Activated T-cell treated with anti-CD3 and anti-CD28 coated beads, Interleukin-2, amount 50 U/mL, for 48 hours (primary cell): ENCODE measurements at places on chromosomes 4 and X.

DNA sequence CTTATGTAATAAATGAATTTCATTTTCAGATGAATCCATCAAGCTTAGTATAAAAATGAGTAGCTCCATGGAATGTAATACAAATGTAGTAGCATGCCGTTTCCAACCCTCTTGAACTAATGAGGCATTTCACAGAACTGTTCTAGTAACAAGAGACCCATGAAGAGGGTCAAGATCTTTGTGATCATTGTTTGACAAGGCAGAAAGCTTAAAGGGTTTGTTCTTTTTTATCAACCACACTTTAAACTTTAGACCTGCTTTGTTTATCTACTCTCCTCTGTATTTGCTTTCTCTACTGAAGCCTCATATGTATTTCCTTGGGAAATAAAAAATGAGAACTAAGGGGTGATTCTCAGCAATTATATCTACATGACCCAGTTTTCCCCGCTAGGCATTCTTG lies 513.9 kb downstream of the ARAP2 start:
- DNase-seq, result no peak

DNA sequence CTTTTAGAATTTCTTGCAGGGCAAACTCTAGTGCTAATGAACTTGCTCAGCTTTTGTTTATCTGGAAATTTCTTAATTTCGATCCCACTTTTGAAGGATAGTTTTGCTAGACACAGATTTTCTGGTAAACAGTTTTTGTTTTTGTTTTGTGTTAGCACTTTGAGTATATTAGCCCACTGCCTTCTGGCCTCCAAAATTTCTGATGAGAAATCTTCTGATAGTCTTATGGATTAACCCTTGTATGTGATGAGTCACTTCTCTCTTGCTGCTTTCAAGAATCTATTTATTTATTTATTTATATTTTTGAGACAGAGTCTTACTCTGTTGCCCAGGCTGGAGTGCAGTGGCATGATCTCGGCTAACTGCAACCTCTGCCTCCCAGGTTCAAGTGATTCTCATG lies 27.0 kb upstream of the GIMD1 start:
- DNase-seq, result no peak

GRCh38 chr4:26820346-26820745 lies 40.3 kb upstream of the STIM2 start:
- DNase-seq, result no peak

DNA sequence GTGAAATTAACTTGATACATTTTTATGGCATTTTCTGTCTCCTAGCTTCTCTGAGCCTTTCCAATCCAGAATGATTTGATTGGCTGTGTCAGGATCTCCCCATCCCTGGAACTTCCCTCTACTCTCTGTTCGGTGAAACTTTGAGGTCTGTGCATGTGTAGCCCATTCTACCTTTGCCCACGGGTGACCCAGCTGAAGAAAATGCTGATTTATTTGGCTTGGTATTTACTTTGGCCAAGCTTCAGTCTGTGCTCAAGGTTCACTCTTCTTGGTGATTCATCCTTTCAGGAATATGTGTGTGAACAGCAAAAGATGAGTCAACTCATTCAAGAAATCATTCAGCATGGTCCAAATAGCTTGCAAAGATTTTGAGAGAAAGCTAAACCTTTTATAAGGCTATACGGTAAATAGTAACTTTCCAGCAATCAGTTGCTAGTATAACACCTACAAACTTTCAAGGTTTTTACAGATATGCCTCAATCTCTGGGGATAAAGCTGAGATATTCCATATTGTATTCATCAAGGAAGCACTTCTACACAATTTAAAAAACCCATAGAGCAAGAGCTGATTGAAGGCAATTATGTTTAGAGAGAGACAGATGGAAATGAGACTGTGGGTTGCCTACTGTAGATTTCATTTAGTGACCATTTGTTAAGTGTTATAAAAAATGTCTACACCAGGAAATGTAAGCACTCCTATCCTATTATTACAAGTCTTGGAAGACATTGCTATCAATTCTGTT lies 233.9 kb upstream of the CXXC4 start:
- DNase-seq, result no peak

DNA sequence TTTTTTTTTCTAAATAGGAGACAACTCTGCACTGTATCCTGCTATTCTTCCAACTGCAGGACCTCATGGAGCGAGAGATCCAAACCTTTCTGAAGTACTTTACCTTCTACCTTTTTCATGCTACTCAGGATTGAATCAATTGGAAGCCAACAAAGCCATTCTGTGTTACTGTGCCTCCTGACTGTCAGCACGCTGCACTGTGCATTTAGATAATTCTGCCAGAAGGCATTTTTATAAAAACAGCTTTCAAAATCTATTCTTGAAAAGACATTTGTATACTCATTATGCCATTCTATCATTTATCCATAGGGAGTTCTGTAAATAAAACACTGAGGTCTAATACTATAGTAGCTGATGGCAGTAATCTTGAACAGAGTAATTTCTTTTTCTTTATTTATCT lies 142.8 kb downstream of the SLIT2 start:
- DNase-seq, result no peak

DNA sequence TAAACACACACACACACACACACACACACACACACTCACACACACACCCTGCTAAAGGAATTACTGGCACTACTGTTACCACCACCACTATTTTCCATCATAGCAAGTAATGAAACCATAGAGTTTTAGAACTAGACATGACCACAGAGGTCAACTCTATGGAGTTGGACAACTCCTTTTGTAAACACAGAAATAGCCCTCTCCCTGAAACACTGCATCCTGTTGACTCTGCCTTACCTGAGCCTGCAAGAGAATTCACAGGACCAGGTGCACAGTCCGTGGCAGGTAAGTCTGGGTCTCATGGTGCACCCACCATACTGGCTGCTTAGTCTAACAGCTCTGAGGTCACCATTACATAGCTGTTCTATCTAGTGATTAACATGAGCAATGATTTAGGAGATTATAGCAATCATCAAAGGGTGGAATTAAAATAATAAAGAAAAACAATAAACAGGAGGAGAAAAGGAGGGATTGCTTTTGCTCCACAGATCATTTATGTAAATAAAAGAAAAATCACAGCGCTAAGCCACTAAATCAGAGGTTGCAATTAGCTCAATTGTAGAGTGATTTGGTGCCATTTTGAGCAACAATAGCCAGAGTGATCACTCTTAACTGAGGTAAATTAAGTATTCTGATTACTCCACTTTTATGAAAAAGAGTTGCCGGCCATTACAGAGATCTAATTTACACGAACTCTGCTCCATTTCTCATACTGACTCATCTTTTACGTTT lies 340.0 kb upstream of the RASGEF1B start:
- no peak for DNase-seq

GRCh38 chrX:154660541-154660940 lies 7.2 kb upstream of the CTAG2 start:
- DNase-seq, result no peak

- no peak for DNase-seq
Measured at GRCh38 chr4:94680176-94680862, 77.4 kb upstream of the BMPR1B start.

DNA sequence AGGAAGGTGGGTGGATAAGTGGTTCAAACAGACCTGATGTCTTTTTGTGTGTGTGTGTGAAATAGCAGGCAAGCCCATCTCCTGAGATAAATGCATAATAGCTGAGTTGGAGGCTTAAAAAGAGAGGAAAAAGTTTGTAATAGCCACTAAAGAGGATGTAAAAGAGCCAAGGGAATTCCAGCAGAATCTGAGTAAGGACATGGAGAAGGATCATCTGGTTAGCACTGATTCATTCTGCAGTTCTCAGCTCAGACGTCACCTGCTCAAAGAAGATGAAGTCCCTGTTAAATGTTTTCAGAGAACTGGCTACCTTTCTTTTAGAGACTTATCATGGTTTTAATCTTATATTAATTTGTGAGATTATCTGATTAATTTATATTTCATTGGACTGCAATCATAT lies 21.0 kb upstream of the IL13RA2 start:
- no peak for DNase-seq

GRCh38 chr4:83272900-83273299 lies 11.7 kb downstream of the COQ2 start:
- DNase-seq, result no peak

DNA sequence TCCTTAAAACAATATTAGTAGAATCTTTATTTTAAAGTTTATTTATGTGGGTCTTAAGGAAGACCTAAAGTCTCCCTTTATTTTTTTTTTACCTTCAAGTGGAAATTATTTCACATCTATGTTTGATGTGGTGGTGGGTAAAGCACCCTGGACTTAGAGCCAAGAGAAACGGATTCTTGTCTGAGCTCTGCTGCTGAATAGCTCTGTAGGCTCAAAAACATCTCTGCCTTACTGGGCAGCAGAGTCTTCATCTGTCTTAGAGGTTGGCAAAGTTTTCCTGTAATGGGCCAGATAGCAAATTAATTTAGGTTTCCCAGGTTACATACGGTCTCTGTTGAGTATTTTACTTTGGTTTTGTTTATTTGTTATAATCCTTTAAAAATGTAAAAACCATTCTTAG lies 136.5 kb downstream of the CEP135 start:
- no peak for DNase-seq

DNA sequence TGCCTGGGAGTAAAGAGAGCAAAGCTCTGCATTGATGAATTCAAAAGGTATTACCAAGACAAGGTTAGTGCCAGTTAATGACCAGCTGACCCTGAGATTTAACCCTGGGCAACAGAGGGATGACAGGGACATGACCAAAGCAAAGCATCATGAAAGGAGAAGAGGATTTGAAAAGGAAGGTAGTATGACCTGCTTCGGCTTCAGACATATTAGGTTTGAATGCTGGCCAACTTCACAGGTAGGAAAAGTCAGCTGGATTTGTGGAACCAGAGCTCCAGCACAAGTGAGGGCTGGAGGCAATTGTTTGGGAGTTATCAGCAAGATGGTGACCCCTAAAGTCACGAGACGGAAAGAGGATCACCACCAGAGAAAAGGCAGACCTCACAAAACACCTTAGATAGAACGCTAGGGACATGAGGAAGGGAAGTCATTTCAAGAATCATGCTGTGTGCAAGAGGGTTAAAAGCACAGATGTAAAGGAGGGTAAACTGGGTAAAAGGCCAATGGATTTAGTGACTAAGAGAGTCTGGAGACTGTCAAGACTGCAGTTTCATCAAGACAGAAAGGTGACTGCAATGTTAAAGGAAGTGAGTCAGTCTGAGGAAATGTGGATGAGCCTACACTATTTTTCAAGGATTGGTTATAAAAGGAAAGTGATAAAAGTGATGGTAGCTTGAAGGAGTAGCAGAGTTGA lies 45.6 kb downstream of the SH3RF1 start:
- no peak for DNase-seq

- DNase-seq, result no peak
Measured at GRCh38 chr4:81786063-81786763, 314.5 kb upstream of the RASGEF1B start.

DNA sequence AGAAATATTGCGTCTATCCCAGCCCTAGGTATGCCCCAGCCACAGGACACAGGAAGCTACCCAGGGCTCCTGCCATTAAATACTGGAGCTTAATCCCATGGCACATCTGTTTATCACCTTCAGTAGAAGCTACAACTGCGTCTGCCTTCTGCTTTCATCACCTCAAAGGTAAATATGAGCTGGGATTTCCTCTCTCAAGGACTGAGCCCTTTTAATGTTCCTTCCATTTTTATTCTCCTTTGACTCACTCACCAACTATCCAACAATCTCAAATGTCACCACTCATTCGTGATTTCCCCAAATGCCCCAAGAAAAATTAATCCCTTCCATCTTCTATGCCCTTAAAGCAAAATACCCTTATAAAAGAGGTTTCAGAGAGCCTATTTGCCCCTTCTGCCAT lies 1.8 kb upstream of the MID1 start:
- no peak for DNase-seq

- no peak for DNase-seq
Measured at GRCh38 chr4:78418406-78418805, 133.2 kb upstream of the ANXA3 start.

- DNase-seq, result no peak
Measured at GRCh38 chr4:31085689-31086088, 365.5 kb downstream of the PCDH7 start.

- DNase-seq, result no peak
Measured at GRCh38 chr4:132488555-132488954, 660.5 kb upstream of the PCDH10 start.

GRCh38 chrX:68696267-68696990 lies 49.0 kb downstream of the STARD8 start:
- no peak for DNase-seq

DNA sequence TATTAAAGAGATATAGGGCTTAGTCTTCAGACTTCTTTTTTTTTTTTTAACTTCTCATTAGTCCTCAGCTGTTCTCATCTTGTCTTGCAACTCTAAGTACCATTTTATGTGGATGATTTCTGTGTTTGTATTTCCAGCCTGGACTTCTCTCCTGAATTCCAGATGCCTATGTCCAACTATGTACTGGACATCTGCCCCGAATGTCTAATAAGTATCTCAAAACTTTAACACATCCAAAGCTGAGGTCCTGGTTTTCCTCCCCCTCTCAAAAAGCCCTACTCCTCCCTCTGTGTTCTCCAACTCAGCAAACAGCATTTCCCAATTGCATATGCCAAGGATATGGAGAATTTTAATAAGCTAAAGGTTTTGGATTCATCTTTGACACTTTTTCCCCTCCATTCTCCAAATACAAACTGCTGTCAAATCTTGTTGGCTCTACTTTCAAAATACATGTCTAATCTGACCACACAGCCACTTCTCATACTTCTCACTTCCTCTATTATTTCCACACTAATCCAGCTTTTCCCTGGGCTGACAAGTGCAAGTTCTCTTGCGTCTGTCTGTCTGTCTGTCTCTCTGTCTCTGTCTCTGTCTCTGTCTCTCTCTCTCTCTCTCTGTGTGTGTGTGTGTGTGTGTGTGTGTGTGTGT lies 79.8 kb downstream of the CLCN5 start:
- no peak for DNase-seq

DNA sequence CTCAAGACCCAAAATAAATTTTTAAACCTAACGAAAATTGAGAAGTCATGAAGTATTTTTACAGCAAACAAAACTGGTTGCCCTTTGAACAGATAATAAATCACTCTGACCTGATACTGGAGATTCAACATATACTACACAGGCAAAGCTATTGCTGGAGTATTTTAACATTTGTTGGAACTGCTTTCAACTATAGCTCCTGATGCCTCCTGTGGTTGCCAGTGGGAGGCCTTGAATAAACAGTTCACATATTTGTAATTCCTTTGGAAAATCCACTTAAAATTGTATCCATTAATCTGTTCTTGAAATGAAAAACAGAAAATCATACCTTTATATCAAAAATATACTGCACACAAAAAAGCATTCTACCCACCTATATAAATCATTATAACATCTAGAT lies 605.1 kb downstream of the KCTD8 start:
- DNase-seq, result no peak

GRCh38 chr4:184548648-184549341 lies 74.4 kb upstream of the IRF2 start:
- no peak for DNase-seq

GRCh38 chrX:19571711-19572110 lies 56.4 kb upstream of the MAP3K15 start:
- DNase-seq, result no peak
